ENCODE measurements at places on chromosomes 1 and 21. TPM values are rescaled to one million over a fixed set of nuclear protein-coding genes. Genes with fewer than 3 reads are reported as not detected.

GRCh38 chr21:42845296-42845965, 33.9 kb downstream of the WDR4 start:
- no peak for DNase-seq

DNA sequence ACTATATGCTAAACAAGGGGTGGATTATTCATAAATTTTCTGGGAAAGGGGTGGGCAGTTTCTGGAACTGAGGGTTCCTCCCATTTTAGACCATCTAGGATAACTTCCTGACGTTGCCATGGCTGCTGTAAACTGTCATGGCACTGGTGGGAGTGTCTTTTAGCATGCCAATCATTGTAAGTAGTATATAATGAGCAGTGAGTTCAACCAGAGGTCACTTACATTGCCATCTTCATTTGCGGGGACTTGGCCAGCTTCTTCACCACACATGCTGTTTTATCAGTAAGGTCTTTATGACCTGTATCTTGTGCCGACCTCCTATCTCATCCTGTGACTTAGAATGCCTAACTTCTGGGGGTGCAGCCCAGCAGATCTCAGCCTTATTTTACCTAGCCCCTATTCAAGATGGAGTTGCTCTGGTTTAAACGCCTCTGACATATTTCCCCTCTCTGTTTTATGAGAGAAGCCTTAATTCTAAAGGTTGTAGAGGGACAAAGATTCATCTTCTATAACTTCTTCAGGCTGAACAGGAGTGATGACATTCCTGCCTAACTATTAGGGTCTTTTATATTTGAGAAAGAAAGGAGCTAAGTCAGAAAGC, 60.4 kb downstream of the DIP2A start:
- no peak for DNase-seq

DNA sequence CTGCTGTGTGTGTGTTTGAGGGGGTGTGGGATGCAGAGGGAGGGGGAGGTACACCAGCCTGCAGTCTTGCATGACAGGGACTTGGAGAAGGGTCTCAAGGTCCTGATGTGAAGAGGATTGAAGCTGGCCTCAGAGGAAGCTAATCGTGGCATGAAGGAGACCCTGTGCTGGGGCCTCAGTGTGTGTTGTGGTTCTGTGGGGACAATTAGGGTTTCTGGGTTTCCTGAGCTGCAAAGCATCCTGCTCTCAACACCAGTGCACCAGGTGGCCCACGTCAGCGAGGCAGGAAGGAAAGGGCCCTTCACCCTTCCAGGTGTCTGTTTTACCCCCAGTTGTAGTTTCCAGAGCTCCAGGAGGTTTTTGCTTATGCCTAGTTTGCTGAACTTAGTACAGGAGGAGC, 52.8 kb downstream of the TENT5C start:
- no peak for DNase-seq

Gene FGR
- 0.41 TPM for total RNA-seq

DNA sequence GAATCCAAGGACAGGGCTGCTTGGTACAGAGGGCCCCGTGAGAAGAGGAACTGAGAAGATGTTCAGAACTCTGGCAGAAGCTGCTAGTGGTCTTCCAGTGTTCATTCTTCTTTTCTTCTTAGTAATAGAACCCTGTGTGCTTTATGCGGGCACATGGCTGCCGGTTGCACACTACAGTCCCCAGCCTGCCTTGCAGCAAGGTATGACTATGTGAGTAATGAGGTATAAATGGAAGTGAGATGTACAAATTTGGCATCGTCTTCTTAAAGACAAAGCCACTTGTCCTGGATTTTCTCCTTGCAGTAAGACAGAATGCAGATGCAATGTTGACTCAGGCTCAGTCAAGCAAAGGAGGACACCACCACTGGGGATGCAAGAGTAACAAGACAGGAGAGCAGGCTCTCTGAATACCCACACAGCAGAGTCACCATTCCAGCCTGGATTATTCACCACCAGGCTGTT, 15.0 kb upstream of the ATP1B1 start:
- no peak for DNase-seq

Gene C1orf141
- under 0.01 TPM for total RNA-seq

- DNase-seq, result no peak
Observed at GRCh38 chr1:172832006-172832725, 173.3 kb downstream of the FASLG start.

- DNase-seq, result no peak
Observed at GRCh38 chr1:214186103-214186824, 94.7 kb upstream of the SMYD2 start.

Gene UBXN11
- 4.1 TPM for total RNA-seq

Gene RRAGC
- 18.8 TPM for total RNA-seq

DNA sequence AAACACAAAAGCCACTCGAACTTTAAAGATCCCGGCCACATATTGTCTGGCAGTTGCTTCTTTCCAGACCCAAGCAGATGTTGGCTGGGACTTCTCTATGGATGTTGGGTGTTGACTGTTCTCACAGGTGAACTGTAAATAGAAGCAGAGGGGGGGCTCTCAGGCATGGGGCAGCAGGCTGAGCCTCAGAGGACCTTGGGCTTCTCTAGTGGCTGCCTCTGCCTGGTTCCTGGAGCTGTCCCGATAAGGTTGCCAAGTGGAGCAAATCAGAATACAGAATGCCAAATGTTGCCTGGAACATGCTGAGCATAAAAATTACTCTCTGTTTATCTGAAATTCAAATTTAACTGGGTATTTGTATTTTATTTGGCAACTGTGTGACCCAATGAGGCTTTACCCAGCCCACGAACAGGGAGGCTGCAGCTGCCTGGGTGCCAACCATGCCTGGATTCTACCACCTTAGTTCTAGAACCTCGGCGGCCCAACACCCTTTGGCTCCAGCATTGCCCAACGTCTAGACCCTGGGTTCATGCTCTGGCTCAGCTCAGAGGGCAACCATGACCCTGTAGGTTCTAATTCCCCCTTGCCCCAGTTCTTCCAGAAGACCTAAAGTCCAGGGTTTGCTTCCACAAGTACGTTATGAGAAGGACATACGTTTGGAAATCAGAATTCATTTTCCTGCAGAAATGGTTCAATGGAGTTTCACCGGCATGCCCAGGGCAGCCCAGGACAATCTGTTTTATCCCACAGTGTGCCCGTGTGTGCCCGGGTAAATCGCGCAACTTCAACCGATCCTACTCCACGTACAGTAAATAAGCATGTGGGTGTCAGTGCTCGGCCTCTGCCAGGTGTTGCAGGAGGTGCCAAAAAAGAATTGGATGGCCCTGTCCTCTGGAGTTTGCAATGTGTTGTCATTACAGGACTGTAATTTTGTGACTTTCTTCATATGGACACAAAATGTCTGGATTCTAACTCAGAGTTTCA, 5.4 kb upstream of the SLC45A1 start:
- no peak for DNase-seq

GRCh38 chr1:4786055-4786454, 131.6 kb downstream of the AJAP1 start:
- no peak for DNase-seq

Gene TNFRSF18
- not detected for total RNA-seq

DNA sequence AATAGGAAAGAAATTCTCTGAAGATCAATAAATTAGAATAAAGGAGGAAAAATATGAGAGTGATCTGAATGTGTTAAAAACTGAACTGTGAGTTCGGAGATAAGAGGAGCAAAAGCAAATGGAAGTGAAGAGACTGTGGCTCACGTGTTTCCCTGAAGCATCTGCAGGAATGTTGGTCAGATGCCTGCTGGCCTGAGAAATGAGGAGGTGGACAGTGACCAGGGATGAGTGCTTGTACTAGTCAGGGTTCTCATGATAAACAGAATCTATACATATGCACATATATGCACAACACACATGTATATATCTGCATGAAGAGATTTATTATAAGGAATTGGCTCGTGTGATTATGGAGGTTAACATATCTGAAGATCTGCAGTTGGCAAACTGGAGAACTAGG, 103.4 kb upstream of the TIAM1 start:
- no peak for DNase-seq

DNA sequence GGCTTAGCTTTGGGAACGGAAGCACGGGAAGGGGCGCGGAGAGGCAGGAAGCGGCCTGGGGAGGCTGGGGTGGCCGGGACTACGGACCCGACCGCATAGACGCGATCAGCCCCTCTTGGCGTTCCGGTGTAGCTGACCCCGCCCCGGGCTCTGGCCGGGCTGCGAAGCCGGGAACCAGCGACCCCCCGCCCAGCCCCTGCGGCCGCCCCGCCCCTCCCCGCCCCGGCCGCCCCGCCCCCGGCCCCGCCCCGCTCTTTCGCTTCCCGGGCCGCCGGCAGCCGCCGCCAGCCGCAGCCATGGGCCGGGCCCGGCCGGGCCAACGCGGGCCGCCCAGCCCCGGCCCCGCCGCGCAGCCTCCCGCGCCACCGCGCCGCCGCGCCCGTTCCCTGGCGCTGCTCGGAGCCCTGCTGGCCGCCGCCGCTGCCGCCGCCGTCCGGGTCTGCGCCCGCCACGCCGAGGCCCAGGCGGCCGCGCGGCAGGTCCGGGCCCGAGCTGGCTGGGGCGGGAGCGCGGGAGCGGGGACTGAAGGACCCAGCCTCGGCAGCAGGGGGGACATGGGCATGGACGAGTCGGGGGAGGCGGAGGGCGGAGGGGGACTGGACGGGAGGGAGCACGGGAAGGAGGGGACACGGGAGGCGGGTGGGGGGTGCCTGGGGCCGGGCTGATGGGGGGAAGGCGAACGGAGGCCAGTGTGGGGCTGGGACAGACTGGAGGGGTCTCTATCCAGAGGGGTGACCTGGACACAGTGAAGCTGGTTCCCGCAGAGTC, at the start of gene SELENON:
TSS of gene SELENON (plus strand) at position 259 of the 768 bp plus-strand sequence. CDS start at position 297, 38 bp downstream.
- peak; percentile 88 for DNase-seq

DNA sequence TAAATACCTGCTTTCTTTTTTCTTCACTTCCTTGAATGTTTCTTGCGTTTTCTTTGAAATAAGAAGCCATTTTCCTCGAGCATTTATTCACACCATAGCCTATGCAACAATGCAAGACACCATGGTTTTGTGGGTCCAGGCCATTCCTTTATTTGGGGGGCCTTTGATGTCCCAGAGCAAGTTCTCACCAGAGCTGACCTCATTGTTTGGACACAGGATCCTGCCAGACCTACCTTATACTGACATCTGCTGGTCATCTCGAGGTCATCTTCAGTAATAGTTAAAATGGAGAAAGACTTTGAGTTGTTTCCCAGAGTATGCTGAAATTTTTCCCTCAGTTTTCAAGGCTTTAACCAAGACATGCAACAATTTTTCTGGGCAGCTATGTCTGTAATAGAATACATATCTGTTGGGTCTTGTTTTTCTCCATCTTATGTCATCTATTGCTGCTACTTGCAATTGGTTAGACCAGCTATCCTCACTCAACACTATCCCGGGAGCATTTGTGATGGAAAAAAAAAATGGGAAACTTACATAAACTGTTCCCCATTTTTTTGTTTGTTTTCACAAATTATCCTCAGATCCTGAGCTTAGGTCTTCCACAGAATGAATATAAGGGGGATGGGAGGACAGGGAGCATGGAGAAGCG, 34.0 kb upstream of the BACE2 start:
- DNase-seq, result peak; percentile 26

GRCh38 chr1:89986020-89986419, 8.9 kb upstream of the ZNF326 start:
- no peak for DNase-seq

- no peak for DNase-seq
Observed at GRCh38 chr1:58727364-58727763, 27.5 kb upstream of the MYSM1 start.

Gene WNT9A
- 1.2 TPM for total RNA-seq

Measured in frontal cortex (tissue), 4 donors.